ENCODE measurements at places on chromosomes 12 and 14.
A peak's percentile ranks its signal among the peaks of the same experiment; 100 is the strongest.

- DNase-seq: peak; percentile 25
These were observed 275.4 kb downstream of the TRHDE start for GRCh38 chr12:72547573-72547972.

GRCh38 chr14:98175436-98175835, 1096.6 kb downstream of the BCL11B start:
- DNase-seq: no peak

- DNase-seq: no peak
These were observed 17.6 kb downstream of the PTPRB start for GRCh38 chr12:70619471-70620152.

DNA sequence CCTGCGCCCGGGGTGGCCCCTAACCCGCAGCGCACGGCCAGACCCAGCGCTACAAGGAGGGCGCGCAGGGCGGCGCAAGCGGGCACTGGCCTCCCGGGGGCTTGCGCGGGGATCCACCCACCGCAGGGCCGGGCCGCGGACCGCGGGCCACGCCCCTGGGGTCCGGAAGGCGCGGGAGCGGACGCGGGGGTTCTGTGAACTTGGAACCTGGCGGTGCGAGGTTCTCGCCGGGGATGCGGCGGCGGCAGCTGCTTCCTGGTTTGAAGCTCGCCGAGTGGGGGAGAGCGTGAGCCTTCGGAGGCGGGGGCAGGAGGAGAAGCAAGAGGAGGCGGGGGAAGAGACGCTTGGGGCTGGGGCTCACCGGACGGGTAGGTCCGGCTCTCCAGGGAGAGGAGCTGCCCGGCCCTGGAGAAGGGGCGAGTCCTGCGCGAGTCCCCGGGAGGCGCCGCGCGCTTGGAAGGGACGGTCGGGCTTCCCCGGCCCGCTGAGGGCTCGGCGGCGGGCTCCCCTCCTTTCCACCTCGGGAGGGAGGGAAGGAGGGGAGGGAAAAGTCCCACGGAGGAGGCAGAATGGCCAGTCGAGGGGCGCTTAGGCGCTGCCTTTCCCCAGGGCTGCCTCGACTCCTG, at the start of gene PRKCH:
Gene PRKCH (plus strand): TSS at position 195 of the 626 bp plus-strand sequence. CDS start 523 bp downstream, outside the sequence.
- no peak for DNase-seq

GRCh38 chr12:108120863-108121165, 8.3 kb upstream of the WSCD2 start:
- DNase-seq: no peak

DNA sequence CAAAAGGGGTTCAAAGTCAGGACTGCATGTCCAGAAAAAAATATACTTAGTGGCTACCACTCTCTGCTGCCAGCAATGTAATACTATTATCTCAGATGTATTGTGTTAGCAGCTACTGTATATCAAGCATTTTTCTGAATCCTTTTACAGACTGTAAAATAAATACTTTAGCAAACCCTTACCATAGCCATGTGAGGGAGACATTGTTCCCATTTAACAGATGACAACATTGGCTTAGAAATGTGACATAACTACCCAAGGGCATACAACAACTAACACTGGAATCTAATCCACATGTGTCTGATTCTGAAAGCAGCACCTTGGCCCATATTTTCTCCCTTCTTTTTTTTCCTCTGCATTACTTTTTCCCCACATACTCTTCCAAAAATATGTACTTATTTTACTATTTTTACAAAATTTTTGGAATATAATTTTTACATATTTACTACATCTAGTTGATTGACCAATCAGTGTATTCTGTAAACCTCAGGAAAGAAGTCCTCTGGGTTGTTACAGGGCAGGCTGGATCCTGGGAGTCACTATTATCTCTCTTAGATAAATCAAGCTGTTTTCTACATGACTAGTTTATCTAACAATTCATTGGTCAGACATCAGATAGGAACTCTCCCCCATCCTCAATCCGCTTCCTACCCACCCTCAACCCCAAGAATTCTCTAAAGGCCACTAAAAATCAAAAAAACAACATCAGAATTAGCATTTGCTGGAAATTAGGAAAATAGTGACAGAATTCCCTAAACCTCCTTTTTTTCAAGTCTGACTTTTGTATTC, 154.1 kb downstream of the BTG1 start:
- DNase-seq: no peak

GRCh38 chr14:31441273-31442111, 15.8 kb downstream of the DTD2 start:
- DNase-seq: peak; percentile 64

DNA sequence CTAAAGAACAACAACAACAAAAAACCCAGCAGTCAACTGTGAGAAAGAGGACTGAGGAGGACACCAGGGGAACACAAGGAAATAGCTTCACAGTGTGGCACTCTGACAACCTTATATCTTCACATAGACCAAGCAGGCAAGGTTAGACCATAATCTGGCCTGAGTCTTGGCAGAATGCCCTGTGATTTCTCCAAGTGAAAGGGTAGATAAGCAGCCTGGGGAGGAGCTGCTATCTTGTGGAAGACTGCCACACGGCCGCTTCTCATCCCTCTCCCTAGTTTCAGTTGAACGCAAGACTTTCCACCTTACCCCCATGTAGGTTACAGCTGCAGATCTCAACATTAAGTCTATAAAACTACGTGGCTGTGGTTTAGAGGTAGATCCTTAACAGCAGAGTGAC, 3.7 kb downstream of the SLC25A21 start:
- DNase-seq: no peak

DNA sequence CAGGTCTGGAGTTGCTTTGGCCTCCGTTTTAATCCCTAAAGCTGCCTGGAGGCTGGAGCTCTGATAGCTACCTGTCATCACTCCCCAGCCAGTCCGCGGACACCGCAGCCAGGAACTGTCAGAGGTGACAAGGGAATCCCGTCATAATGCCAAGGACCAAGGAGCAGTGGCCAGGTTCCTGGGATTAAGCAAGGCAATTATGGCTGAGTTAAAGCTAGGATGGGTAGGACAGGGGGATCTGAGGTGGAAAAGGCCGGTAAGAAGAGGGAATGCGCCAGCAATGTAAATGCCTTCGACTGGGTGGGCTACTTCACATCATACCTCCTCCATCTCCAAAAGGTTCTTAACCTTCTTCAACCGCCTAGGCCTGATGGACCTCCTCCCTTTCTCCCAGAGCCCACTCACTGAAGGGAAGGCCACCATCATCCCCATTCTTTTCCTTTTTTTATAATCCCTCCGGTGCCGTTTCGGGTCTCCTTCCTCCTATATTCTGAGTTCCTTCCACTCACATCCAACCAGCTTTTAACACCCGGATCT, 1.9 kb downstream of the PPP1R3E start:
- DNase-seq: no peak

GRCh38 chr12:1934831-1935230, 16.4 kb upstream of the CACNA2D4 start:
- no peak for DNase-seq

- no peak for DNase-seq
These were observed 5.7 kb upstream of the OAS3 start for GRCh38 chr12:112932485-112933128.
